GM13976 (cell line): ENCODE measurements at places on chromosomes 5 and 9.

DNA sequence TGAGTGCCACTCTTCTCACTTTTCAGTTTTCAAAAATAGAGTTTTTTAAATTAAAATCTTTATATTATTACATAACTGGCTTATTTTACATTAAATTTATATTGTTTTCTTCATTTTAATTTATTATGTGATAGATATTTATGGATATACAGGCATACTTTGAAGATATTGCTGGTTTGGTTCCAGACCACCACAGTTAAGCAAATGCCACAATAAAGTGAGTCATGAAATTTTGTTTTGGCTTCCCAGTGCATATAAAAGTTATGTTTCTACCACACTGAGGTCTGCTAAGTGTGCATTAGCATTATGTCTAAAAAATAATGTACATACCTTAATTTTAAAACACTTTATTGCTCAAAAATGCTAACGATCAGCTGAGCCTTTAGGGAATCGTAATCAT is 47.4 kb downstream of the NDUFS4 start:
- no peak for DNase-seq

DNA sequence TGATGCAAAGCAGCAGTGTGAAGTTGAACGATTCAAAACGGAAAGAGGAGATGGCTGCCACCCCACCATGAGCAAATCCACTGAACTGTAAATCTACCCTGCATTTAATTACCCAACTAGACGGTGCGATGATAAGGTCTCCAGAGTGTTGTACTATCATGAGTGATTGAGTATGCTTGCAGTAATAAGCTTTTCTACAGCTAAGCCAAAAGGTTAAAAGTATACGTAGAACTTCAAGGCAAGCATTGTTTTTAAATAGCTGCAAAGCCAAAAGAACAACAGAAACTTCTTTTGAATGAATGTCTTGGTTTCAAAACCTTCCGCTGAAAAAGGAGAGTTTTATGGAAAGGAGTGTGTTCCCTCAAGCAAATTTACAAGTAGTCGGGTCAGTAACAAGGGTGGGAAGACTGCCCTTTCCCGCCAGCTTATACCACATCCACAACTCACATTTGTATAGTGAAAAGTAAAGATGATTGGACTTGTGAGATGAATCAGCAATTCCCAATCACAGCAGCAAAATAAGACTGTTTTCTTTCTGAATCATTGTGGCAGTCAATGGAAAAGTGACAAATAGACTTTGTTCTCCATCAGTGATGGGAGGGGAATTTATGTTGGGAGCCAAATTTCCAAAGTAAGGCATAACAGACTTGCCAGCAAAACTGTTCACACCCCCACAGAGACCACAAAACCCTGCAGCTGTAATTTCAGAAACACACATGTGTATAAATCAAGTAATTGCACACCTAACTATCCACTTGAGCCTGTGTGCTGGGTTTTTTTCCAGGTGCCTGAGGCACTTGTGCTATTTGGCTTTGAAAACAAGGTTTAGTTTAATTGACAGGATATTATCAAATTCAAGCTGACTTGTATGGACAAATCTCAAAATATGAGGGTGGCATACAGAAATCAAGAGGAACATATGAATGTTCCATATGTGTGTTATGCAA is 407.7 kb upstream of the GRAMD2B start:
- no peak for DNase-seq

DNA sequence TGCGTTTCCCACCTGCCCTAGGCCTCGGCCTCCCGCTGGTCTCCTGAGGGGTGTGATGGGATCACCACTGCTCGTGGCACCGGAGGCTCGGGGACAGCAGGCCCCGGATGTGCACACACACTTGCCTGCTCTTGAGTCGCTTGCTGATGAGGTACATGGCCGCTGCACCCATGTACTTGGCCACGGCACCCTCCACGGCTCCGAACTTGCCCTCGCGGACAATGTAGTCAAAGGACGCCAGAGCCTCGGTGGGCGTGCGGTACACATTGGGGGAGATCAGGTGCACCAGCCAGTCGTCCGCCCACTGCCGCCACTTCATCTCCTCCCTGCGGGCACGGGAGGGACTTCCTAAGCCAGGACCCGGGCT is 4.7 kb downstream of the PTGES2 start:
- DNase-seq, result no peak

- DNase-seq, result no peak
These were observed 94.8 kb upstream of the ADRA1B start for GRCh38 chr5:159821461-159821940.

DNA sequence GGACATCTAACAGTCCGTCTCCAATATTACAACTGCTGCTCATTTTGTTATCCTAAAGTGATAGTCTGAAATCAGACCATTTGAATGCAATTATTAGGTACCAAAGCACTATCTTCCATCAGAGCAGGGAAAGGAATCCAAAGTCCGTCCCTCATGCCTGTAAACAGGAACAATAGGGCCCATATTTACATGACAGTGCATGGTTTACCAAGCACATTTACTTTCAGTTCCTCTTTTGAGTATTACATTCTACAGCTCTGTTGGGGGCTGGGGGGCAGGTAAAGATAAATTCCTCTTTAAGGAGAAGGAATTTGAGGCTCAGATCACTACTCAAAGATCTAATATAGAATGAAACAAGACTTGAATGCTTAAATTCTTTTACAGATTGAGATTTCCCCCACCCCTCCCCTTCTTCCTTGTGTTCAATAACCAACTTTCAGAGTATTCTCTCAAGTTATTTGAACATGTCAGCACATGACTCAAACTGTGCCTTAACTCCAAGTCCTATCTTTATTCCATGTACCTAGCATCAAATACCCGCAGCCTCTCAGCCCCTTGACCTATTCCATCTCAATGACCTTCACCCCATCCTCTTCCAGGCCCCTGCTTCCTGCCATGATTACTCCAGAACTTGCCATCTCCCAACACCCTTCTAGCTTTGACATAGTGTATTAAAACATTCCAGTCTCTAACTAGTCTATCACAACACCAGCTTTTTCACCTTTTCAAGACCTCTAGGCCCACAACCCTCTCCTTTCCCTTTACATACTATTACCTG is 71.0 kb downstream of the BRINP1 start:
- no peak for DNase-seq

DNA sequence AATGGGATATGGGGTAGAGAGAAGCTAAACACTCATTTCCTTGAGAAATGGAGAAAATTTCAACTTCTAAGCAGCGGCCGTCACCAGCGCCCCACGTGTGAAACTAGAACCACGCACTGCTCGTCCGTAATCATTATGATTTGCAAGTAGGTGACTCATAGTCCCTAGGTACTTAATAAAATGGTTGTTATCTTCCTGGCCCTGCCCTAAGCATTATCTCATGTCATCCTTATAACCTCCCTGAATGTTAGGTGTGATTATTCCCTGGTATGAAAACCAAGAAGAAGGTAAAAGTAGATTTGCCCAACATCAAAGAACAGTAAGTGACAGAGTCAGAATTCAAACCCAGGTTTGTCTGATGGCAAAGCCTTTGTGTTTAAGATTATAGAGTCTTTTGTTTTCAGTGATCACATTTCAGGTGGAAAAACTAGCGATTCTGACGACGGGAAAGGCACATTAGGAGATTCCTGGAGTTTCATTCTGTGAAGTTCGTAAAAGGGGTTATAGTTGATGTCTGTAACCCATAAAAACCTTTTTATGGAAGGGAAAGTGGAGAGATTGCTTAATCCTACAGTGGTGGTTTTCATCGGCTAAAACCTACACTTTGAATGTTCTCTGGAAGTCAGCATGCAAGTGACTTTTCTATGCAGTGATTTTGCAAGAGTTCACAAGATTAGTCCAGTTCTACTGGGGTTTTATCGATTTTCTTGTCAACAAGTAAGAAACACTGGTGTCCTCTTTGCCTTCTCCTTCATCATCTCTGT is 202.9 kb upstream of the WWC1 start:
- no peak for DNase-seq

GRCh38 chr5:176541338-176542134 is 4.3 kb upstream of the RNF44 start:
- DNase-seq, result no peak
